Choroid plexus epithelial cell (primary cell): ENCODE measurements at places on chromosomes 5 and 9.

DNA sequence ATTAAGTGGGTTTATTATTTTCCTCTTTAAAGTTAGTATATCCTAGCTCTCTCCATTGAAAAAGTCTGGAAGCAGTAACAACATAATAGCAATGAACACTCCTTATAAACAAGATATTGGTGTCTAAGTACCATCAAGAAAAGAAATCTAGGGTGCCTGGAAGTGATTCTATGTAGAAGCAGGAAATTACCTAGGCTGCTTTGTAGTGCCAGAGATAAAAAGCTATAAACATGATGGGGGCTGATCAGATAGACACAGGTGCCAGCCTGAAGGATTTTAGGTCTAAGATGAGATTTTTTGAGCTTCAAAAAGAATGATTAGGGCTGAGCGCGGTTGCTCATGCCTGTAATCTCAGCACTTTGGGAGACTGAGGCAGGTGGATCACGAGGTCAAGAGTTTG lies 1179.3 kb upstream of the CDH9 start:
- DNase-seq: no peak

DNA sequence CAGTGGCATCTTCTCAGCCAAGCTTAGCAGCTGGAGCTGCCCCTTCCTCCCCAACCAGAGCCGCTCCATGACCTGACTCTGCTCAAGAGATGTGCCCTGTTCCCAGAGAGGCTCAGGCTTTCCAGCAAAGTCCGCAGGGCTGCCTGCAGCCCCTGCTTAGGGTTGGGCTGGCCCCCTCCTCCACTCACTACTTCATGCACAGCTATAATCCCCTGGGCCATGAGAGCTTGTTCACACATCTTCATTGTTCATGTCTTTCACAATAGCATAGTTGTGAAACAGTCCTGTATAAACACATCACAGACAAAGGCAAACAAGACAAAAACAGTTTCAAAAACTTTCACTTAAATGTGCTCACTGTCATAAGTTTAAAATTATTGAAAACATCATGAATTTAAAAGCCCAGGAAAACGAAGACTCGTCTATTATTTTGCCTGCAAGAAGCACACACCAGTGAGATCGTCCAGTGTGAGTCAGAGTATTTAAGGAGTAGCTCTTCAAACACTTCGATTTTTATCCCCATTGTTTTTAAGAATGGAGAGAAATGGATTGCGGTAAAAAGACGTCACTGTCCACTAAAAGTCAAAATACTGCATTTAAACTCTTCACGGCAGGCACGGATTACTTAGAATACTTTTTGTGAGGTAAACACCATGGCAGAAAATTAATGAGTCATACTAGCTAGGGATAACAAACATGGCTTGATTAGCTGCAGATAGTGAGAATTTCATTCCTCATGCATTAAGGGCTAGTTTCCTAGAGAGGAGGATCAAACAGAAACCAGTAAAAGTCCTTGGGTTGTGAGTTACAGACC lies 40.7 kb upstream of the S1PR3 start:
- DNase-seq: peak; percentile 76

GRCh38 chr5:122674385-122674784 lies 100.5 kb upstream of the SNX2 start:
- peak; percentile 49 for DNase-seq

DNA sequence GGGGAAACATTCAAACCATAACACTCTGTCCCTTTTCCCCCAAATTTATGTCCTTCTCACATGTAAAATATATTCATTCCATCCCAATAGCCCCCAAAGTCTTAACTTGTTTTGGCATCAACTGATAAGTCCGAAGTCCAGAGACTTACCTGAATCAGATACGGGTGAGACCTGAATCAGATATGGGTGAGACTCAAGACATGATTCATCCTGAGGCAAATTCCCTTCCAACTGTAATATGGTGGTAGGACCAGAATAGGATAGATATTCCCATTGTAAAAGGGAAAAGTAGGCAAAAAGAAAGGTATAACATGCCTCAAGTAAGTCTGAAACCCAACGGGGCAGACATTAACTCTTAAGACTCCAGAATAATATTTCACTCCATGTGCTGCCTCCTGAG lies 115.6 kb upstream of the CKMT2 start:
- no peak for DNase-seq

GRCh38 chr5:146218168-146218567 lies 14.8 kb downstream of the RBM27 start:
- DNase-seq: no peak

GRCh38 chr9:106889061-106889590 lies 26.2 kb downstream of the ZNF462 start:
- no peak for DNase-seq

- no peak for DNase-seq
Observed at GRCh38 chr9:129037767-129038098, 1.3 kb downstream of the MIGA2 start.

GRCh38 chr5:6423327-6424109 lies 25.1 kb upstream of the UBE2QL1 start:
- no peak for DNase-seq

- no peak for DNase-seq
Observed at GRCh38 chr5:77492653-77493000, 511 bp upstream of the WDR41 start.

DNA sequence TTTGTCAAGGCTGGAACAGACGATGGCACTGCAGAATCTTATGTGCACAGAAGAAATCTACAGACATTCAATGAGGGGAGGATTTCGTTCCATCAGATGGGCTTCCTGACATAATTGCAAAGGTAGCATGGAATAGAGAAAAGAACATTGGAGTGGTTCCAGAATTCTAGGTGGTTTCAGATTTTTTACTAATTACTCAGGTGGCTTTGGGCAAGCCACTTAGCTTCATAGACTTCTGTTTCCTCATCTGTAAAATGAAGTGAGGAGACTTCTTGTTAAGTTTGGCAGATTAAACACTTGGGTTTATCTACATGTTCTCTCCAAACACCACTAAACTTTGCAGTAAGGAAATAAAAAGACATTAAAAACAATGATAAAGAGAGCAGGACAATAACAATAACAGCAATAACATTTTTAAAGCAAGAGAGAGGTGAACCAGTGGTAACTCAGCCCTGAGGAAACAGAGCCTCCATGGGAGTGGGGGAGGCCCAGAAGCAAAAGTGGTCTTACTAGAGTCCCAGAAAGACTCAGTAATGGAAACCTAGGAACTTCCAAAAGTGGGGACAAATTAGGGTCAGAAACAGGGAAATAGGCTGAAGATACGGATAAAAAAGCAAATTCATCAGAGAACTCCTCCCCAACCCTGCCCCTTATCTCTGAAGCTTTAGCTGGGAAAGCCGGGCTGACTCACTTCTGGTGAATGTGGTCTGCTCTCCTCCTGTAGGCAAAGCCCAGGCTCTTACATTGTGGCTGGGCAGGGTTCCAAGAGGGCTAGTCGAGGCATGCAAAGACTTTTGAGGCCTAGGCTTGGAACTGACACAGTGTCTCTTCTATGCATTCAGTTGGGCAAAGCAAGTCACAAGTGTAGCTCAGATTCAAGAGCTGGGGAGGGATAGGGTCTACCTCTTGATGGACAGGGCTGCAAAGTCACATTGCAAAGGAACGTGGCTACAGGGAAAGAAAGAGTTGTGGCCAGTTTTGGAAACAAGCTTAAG lies 11.8 kb upstream of the ACTBL2 start:
- peak; percentile 99 for DNase-seq

GRCh38 chr9:21864505-21864904 lies 62.1 kb downstream of the MTAP start:
- no peak for DNase-seq

GRCh38 chr5:52041842-52042241 lies 658.6 kb downstream of the ISL1 start:
- DNase-seq: no peak

- no peak for DNase-seq
Observed at GRCh38 chr5:119708076-119708790, 78.9 kb downstream of the FAM170A start.

DNA sequence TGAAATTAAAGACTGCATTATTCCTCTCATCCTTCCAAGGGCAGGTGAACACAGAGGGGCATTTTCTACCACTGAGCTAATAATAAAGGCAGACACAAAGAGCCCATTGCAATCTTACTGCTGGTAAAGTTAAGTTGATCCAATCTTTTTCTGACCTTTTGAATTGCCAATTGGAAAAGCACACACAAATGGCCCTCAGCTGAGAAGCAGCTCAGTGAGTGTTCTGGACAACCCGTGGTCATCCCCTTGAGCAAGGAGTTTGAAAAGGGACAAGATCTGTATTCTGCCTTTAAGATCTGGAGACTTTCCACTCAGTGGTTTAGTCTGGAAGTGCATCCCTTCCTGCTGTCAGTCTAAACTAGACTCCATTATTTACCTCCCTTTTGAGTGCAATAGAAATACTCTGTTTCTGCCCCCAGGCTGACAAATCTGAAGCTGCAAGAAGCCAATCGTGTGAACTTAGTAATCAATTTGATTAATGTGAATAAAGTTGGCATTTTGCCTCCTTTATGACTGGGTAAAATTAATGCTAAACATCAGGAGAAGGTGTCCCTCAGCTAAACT lies 835.7 kb downstream of the MAT2B start:
- peak; percentile 26 for DNase-seq

DNA sequence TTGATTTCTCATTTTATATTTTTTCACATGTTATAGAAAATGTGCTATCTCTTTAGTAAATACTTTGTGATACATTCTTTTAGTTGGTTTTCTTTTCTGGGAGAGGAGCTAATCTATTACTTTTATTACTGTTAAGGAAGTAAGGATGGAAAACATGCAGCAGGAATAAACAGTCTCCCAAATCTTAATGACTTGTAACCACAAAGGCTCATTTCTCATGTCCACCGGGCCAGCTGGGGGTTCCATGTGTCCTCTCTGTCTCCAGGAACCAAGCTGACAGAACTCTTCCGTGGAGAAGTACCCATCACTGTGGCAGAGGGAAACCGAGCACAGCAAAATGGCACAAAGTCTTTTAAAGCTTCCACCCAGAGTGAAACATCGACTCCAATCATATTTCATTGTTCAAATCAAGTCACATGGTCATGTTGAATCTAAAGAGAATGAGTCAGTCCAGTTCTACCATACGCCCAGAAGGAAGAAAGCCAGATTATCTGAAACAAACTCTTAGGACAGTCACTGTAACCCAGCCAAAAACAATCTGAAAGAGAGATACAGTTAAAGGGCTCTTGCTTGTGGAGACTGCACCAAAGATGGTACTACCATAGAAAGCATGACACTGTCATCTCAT lies 97.1 kb upstream of the CDH6 start:
- DNase-seq: peak; percentile 70
